ENCODE measurements at places on chromosomes 1 and 21.

- DNase-seq: no peak
Observed at GRCh38 chr1:228478912-228479711, 8.1 kb upstream of the RNF187 start.

DNA sequence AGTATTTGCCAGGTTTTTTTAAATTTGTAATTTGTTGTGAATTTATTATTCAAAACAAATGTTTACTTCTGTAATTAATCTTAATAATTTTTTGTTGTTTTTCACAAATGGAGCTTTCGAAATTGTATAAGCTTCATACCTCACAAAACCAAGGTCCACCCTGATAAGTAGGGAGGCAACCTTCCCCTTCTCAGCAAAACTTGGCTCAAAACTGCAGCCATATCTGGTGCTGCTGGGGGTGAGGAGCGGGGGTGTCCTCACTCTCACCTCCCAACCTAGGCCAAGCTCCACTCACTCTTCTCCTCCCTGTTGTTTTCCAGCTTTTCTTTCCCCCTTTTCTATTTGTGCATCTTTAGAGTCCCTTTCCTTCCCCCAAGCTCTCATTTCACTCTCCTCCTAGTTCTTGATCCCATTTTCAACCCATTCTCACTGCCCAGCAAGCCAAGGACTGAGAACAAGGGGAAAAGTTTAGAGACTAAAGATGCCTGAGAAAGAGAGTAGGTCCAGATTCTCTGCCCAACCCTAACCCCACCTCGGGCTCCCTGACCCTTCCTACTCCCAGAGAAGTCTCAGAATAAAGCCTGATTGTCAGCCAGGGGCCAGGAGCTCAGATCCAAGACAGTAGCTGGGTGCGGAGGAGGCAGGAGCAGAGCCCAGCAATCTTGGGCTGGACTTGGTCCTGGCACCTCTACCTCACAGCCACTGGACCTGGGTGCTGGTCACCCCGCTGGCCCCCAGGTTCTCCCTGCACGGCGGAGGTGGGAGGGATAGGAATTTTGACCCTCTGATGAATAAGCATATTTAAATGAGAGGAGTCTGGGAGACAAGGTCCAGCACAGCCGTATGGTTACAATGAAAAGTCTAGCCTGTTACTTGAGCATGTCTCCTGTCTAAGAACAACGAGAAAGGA is 8.3 kb upstream of the CFAP45 start:
- DNase-seq: no peak

DNA sequence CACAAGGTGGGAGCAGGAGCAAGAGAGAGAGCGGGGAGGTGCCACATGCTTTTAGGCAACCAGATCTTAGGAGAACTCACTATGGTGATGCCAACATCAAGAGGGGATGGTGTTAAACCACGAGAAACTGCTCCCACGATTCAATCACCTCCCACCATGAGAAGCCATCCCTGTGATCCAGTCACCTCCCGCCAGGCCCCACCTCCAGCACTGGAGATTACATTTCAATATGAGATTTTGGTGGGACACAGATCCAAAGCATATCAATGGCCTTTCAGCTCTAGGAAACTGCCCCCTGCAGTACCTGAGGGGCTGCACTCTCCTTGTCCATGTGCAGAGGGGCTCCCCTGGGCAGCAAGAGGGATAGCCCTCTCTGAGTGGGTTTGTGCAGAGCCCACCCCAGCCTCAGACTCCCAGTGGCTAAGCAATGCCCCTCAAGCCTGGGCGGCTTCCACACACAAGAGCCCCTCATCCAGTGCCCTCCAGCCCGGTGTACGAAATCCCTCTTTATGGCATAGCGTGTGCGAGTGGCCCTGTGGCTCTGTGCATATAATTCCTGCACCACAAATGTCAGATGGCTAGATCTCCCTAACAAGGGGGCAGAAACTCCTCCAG is 15.5 kb upstream of the PRDM16 start:
- no peak for DNase-seq

DNA sequence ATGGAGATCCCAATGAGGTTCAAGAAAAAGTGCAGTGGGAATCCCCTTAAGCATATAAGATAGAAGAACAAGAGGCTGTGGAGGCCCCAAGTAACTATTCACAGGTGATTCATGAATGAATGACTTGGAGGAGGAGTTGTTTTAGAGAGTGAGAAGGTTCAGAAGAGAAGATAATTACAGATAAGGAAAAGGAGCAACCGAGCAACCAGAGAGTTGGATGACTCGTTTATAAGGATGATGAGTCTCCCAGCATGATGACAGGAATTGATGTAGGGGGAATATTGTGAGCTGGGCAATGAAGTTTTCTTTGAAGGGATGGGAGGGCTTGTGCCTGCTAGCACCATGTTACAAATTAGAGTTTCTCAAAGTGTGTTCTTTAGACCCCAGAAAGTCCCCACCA is 9.8 kb downstream of the C8A start:
- DNase-seq: no peak

- peak; percentile 91 for DNase-seq
Observed at GRCh38 chr1:151534662-151535278, 5.3 kb upstream of the TUFT1 start.

DNA sequence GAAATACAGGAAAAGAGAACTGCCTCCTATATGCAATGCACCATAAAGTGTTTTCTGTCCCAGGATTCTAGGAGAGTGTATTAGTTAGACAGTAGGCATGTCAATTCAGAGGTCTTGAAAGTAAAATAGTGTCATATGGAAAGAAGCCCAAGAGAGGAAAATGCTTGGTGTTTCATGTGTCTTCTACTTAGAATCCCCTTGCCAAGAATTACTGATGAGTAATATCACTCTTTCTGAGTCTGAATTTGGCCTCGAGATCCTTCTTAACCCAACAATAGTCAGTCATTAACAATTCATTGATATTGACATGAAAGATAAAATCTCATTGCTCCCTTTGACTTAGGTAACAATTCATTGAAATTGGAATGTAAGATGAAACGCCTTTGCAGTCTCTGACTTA is 972.2 kb downstream of the TTLL7 start:
- no peak for DNase-seq

DNA sequence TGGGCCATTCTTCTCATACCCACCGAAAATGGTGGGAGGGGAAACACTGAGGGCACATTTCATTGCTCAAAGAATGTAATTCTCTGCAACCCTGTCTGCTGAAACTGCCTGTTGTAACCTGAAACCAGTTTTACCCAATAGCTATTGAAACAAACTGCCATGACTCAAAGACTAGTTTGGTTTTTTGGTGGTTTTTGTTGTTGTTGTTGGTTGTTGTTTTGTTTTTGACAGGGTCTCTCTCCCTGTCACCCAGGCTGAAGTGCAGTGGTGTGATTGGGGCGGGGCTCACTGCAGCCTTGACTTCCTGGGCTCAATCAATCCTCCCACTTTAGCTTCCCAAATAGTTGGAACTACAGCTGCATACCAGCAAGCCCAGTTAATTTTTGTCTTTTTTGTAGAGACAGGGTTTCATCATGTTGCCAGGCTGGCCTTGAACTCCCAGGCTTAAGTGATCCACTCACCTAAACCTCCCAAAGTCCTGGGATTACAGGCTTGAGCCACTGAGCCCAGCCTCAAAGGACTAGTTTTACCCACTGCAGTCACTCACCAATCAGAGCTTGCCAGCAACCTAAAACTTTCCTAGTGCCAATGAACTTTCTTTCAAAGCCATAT is 2.1 kb upstream of the IPP start:
- no peak for DNase-seq

DNA sequence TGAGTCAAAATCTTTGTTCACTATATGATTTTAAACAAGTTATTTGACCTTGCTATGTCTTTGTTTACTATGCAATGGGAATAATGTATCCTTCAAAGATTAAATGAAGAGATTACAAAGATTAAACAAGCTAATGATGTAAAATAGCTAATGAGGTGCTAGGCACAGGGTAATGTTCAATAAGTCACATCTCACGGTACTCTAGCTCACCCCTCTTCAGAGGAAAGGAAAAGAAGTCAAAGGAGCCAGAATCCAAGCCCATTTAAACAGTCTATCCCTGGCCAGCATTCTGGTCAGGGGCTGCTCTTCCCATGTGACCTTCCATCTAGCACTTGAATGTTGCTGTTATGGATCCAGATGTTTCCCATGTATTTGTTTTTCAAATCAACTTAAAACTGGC is 412.4 kb upstream of the CAMK1G start:
- no peak for DNase-seq

DNA sequence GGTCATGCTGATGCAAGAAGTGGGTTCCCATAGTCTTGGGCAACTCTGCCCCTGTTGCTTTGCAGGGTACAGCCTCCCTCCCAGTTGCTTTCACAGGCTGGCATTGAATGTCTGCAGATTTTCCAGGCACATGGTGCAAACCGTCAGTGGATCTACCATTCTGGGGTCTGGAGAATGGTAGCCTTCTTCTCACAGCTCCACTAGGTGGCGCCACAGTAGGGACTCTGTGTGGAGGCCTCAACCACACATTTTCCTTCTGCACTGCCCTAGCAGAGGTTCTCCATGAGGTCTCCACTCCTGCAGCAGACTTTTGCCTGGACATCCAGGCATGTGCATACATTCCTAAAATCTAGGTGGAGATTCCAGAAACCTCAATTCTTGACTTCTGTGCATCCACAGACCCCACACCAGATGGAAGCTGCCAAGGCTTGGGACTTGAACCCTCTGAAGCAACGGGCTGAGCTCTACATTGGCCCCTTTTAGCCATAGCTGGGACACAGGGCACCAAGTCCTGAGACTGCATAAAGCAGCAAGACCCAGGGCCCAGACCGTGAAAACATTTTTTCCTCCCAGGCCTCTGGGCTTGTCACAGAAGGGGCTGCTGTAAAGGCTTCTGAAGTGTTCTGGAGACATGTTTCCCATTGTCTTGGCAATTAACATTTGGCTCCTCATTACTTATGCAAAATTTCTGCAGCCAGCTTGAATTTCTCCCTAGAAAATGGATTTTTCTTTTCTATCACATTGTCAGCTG is 466.2 kb upstream of the PBX1 start:
- DNase-seq: peak; percentile 53

DNA sequence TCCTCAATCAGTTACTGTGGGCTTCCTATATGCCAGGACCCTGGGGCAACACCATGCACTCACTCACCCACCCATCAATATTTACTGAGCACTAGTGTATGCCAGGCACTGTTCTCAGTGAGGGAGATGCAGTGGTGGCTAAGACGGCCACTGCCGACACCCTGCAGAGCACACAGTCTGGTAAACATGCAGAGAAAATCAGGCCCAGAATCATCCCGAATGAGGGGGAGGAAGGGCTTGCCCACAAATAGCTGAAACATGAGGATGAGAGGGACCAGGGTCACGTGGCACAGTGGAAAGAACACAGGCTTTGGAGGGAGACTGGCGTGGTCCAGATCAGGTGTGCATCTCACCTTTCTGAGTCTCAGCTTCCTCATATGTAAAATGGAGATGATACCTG is 89.2 kb upstream of the IGSF21 start:
- DNase-seq: no peak

- no peak for DNase-seq
Observed at GRCh38 chr1:17919525-17920439, 164.6 kb downstream of the ACTL8 start.
